ENCODE measurements at places on chromosomes 12 and 14.

- DNase-seq = no peak
Observed at GRCh38 chr12:124940393-124941169, 26.1 kb upstream of the UBC start.

- no peak for DNase-seq
Observed at GRCh38 chr12:46154221-46154985, 114.4 kb downstream of the SLC38A1 start.

GRCh38 chr14:20623798-20624197, 17.7 kb downstream of the OR6S1 start:
- DNase-seq = no peak

DNA sequence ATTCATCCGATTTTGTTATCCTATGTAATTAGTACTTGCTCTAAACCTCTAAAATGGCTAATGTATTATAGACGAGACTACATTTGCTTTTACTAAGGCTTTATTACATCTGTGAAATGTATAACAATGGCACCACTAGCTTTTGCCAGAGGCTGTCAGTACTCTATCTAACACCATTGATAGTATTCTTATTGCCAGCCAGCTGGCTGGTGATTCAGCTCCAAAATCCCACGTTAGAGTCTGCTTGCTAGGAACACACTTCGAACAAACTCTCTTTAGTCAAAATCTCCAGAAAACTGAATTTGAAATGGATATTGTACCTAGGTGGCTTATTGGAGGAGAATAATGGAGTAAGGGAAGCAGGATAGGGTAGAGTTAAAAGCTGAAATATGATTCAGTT, 839.2 kb downstream of the SLC6A15 start:
- DNase-seq = no peak

GRCh38 chr14:90454041-90455000, 57.5 kb downstream of the CALM1 start:
- DNase-seq = peak; percentile 98

GRCh38 chr14:26026384-26026783, 571.4 kb downstream of the NOVA1 start:
- no peak for DNase-seq

- DNase-seq = no peak
Observed at GRCh38 chr12:120367924-120368788, 808 bp downstream of the MSI1 start.

- no peak for DNase-seq
Observed at GRCh38 chr12:130971925-130972585, 18.3 kb downstream of the ADGRD1 start.

- no peak for DNase-seq
Observed at GRCh38 chr14:72142328-72142727, 210.1 kb downstream of the RGS6 start.

GRCh38 chr14:25472700-25473099, 422.8 kb upstream of the STXBP6 start:
- no peak for DNase-seq

- DNase-seq = no peak
Observed at GRCh38 chr14:61385002-61385685, 63.8 kb downstream of the PRKCH start.

DNA sequence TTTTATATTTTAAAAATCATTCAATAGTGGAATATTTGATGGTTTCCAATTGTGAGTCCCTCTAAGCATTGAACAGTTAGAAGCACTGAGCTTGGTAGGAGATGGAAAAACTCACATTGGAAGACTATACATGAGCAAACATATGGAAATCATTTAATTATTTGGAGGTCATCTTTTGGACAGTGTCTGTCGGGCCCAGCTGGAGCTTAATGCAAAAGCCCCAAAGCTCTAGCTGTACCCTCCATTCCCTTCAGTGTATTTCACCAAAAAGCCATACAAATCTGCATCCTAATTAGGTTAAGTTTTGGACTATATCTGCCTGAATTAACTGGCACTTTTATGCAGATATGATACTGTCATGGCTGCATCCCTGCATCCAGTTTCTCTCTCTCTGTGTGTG, 365.7 kb downstream of the FLRT2 start:
- no peak for DNase-seq
